ENCODE measurements at places on chromosomes 3 and 15. TPM values are rescaled to one million over a fixed set of nuclear protein-coding genes. Genes with fewer than 3 reads are reported as not detected.

RAB6B gene
- 0.93 TPM for total RNA-seq

- no peak for DNase-seq
- H3K4me3 ChIP-seq: no peak overlapping the region
- H3K27ac ChIP-seq: no peak overlapping the region
These were observed 193.4 kb downstream of the SUCLG2 start for GRCh38 chr3:67460841-67461510.

GRCh38 chr3:12957824-12958792 is 115.1 kb downstream of the IQSEC1 start:
- peak overlapping the region; percentile 60 for H3K27ac ChIP-seq
- no peaks in the 10 kb centered on the region for H3K27me3 ChIP-seq
- H3K4me1 ChIP-seq: peaks cover 98% of the 10 kb centered on the region
- no peak for DNase-seq

GRCh38 chr3:112001526-112001925 is 2.8 kb downstream of the TAGLN3 start:
- peaks cover 3% of the 10 kb centered on the region for H3K27me3 ChIP-seq
- no peaks in the 10 kb centered on the region for H3K36me3 ChIP-seq
- H3K4me3 ChIP-seq: no peak overlapping the region
- H3K27ac ChIP-seq: no peak overlapping the region

GRCh38 chr3:31668242-31668641 is 135.5 kb downstream of the STT3B start:
- no peak overlapping the region for H3K4me3 ChIP-seq
- no peaks in the 10 kb centered on the region for H3K4me1 ChIP-seq
- DNase-seq: no peak
- H3K27ac ChIP-seq: no peak overlapping the region

DNA sequence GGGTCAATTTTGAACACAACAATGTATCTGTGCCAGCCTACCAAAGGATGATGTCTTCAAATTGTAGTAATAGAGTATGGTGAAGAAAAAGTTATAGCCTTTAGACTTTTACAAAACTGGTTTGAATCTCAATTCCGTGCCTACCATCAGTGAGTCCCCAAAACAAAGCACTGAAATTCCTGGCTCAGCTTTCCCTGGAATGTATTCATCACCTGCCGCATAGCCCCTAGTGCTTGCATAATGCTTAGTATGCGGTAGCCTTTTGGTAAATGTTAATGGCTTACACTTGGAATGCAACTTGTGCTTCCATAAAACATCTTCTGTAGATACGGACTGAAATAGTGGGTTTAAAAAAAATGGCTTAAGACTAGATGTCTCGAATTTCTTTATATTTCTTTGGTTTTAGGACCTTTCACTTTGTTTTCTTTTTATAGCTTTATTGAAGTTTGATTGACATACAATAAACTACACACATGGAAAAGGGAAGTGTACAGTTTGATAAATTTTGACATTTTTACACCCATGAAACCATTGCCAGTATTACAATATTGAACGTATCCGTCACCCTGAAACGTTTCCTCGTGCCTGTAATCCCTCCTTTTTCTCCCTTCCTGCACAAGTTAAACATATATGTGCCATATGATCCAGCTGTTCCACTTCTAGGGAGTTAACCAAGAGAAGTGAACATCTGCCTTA is 12.1 kb downstream of the SACM1L start:
- no peak for DNase-seq
- H3K27ac ChIP-seq: no peak overlapping the region
- no peaks in the 10 kb centered on the region for H3K27me3 ChIP-seq
- H3K36me3 ChIP-seq: peaks cover 12% of the 10 kb centered on the region
- H3K4me3 ChIP-seq: no peak overlapping the region
